ENCODE measurements at places on chromosomes 2 and 18.

GRCh38 chr2:239548965-239549595 lies 148.3 kb upstream of the HDAC4 start:
- DNase-seq = no peak

DNA sequence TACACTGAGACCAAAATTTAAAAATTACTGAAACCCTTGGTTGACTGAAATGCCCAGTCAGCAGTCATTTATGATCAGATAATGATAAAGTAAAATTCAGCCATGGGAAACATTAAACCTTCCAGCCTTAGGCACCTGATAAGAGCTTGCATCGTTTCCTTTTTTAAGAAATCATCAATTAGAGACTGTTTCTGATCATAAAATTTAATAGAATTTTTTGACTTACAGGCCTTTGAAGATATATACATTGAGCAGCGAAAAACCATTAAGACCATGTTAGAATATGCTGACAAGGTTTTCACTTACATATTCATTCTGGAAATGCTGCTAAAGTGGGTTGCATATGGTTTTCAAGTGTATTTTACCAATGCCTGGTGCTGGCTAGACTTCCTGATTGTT lies 99.6 kb upstream of the CSRNP3 start:
- DNase-seq = no peak

- no peak for DNase-seq
Measured at GRCh38 chr2:84457686-84458085, 1.4 kb downstream of the SUCLG1 start.

- no peak for DNase-seq
Measured at GRCh38 chr2:237359894-237360780, 53.8 kb downstream of the COL6A3 start.

DNA sequence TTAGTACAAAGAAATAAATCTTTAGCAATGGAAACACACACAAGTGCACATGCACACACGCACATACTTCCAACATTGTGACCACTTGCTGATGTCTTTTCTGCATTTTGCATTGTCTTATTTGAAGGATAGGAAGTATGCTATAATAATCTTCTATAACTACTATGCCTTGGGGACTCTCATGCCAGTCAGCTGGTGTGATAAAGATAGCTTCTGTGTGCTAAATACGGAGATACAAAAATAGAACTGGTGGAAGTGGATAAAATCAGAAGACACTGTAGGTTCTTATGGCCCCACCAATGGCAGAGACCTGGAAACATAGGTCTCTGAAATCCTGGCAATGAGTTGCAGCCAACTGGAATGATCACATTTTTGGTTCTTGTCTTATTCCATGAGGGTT lies 31.5 kb upstream of the RASGRP3 start:
- DNase-seq = no peak

DNA sequence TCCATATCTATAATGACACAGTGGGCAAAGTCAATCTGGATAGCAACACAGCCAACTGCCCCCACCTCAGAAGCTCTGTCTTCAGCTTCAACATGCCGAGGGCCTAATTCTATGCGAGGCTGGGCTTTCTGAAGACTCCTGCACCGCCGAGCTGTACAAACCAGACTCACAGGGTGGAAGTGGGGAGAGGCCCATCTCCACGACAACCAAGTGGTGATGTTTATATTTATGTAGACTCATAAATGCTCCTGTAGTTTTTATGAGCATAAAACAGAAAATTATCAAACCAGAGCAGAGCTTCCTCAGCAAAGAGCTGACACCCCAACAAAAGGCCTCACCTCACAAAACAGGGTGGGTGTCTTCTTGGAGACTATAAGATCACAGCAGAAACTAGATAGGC lies 77.0 kb upstream of the LGALSL start:
- DNase-seq = peak; percentile 39

DNA sequence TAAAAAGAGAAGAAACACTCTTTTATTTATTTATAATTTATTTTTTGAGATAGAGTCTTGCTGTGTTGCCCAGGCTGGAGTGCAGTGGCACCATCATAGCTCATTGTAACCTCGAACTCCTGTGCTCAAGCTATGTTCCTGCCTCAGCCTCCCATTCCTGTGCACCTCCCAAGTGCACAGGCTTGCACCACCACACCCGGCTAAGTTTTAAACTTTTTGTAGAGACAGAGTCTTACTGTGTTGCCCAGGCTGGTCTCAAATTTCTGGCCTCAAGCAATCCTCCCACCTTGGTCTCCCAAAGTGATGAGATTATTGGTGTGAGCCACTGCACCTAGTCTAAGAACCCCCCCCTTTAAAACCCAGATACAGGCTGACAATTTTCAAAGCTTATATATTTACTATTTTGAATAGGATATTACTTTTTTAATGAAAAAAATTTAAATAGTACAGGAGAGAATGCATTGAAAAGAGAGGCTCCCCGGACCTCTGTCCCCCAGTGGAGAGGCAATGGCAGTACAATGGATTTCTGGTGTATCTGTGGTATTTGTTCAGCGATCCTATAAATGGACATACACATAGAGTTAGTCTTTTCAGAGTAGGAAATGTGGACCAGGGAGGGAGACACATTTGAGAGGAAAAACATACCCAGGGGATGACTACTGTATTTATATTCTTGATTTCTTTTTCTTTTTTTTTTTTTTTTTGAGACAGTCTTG lies 48.1 kb upstream of the CNOT11 start:
- DNase-seq = peak; percentile 16

DNA sequence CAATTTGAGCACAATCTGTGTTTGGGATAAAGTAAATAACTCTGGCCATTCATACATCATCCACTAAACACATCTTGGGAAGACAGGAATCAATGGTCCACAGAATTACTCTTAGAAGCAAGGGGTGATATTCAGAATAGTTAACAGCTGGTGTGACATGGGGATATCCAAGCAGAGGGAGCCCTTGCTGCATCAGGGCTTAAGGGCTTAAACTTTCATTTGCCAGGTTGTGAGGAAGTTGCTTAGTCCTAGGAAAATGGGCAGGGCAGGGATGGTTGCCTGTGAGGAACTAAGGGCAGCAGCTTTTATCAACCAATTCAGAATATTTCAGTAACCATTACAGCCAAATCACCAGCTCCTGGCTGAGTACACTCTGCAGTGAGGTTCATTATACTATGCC lies 2.0 kb upstream of the ITGA6 start:
- DNase-seq = no peak

- peak; percentile 98 for DNase-seq
Measured at GRCh38 chr2:133733901-133734255, 165.6 kb upstream of the NCKAP5 start.
